Caudate nucleus (tissue), 63 donors: ENCODE measurements at places on chromosomes 1 and 21.

DNA sequence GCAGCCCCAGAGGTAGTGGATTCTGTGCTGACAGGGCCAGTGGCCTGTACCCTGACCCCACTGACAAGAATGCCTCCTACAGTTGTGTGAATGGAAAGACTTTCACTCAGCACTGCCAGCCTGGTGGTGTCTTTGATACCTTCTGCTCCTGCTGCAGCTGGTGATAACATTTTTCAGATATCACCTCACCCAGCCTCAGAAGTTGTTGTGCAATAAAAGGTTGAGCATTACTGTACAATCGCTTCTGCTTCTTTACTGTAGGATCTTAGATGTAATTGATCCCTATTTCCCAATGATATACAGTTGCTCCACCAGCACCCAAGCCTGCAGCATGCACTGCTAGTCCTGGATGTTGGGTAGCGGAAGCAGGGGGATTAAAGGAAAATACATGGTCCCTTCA lies 4.8 kb upstream of the CHIA start:
- no peak for DNase-seq

- DNase-seq, result no peak
Observed at GRCh38 chr1:117116784-117117130, 4.8 kb downstream of the TRIM45 start.

- DNase-seq, result no peak
Observed at GRCh38 chr21:44259082-44259705, 2.5 kb downstream of the DNMT3L start.

- no peak for DNase-seq
Observed at GRCh38 chr1:27821761-27822315, 8.7 kb upstream of the PPP1R8 start.

DNA sequence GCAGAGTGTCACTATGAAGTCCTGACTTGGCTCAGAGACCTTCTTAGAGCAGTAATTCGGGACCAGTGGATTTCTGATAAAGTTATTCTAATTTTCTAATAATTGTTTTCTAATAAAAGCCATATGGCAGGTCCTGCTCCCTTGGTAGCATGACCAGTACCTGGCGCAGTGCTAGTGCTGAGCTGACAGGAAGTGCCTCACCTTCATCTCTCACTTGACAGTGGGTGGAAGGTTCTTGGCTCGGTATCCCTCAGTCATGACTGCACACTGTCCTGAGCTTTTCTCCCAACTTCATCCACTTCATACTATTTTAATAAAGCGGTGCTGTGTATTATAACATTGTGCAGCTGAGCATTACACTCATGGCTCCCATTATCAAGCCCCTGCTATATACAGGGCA lies 14.1 kb downstream of the VANGL1 start:
- DNase-seq, result no peak

DNA sequence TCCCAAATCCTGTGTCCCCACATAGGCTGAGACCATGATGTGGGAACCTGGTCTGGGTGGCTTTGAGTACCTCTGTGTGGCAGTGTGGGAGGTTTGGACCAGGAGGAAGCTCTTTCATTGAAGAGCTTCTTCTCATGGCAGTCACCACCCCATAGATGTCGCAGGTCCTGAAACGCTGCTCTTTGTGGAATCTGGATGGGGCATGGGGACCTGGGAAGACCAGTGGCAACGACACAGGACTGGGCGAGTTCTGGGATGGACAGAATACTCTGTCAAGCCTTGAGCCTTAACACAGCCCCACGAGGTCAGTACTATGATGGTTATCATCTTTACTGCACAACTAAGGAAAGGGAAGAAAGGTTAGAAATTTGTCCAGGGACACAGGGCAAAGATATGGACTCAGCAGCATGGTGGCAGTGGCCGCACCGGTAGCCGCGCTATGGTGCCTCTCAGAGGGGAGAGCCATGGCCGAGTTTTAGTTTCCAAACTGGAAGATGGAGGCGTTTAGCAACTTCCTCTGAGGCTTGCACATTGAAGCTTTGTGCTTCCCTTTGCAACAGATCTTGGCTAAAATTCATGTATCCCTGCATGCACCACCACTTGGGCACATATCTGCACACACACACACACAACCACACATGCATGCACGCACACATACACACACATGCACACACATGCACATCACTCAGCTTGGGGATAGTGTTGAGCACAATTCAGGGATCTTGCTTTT lies 117.7 kb upstream of the C1orf174 start:
- DNase-seq, result no peak

DNA sequence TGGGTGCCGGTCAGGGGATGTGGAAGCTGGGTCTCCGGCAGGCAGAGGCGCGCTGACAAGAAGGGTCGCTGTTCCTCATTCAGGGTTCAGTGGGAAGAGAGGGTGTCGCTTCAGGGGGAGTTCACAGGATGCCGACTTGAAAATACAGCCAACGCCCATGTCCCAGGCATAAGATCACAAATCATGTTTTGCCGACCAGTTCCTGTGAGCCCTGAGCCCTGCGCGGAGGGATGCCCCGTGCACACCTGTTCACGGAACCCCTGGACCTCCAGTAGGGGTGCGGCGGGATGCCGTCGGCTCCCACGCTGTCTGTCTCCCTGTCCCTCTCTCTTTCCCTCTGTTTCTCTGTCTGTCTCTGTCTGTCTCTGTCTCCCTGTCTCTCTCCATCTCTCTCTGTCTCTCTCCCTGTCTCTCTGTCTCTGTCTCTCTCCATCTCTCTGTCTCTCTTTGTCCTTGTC lies 26.8 kb downstream of the TP73 start:
- no peak for DNase-seq

GRCh38 chr21:34802180-34802899 lies 133.5 kb downstream of the CLIC6 start:
- no peak for DNase-seq

DNA sequence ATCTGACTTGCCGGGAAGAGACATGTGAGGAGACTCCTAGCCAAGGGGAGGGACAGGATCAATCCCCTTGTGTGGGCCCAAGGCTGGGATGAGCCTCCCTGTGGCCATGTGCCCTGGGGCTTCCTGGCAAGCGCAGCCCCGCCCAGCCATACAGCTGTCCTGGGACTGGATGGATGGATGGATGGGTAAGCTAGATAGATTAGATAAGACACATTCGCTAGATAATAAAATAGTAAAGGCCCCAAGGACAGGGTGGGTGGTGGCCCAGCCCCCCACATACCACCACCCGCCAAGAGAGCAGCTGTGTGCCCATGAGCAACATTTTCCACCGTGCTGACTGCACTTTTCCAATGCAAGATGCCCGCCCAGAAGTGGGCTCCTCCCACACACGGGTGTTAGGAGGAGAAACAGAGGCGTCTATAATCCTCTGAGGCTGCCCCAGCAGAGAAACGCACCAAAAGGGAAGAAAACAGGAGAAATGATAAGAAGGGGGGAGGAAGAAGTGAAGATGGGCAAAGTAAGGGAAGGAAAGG lies 25.1 kb downstream of the ZBTB17 start:
- no peak for DNase-seq

DNA sequence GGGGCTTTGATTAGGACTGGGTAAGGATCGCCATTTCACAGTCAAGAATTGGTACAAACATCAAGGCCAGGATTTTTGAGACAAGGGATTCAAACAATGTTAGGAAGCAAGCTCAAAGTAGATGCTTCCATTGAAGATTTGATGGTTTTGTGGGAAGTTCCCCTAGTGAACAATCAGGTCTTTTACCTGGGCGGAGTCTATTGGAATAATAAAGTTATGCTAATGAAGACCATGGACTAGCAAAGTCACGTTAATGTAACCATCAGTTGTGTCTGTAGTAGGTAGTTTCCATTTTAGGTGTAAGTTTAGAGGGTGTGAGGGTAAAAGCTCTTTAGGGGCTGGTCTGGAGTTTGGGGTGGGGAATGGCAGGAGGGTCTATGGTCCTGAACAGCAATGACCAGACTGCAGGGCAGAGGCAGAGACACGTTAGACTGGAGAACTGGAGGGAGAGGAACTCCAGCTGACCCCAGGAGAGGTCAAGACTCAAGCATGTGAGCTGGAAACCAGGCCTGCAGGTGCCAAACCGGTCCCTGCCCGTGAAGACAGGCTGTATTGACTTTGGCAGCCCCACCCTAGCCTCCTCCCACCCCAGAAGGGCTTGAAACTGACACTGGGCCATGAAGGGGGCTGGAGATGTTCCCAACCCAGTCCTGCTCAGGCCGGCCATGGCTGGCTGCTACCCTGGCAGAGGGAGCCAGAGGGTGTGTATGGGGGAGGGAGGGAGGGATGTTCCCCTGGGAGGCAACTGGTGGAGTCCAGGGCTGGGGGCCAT lies 36.0 kb upstream of the GPR37L1 start:
- no peak for DNase-seq

- DNase-seq, result no peak
Observed at GRCh38 chr21:16913010-16913409, 599.8 kb upstream of the CXADR start.
